ENCODE measurements at places on chromosomes 3 and 15.
A peak's percentile ranks its signal among the peaks of the same experiment; 100 is the strongest.

- peak; percentile 69 for DNase-seq
Measured at GRCh38 chr3:150721285-150722130, 17.8 kb upstream of the ERICH6 start.

GRCh38 chr3:149596134-149596770 is 61.6 kb downstream of the WWTR1 start:
- peak; percentile 60 for DNase-seq

- DNase-seq, result no peak
Measured at GRCh38 chr3:160381470-160381869, 17.6 kb downstream of the IFT80 start.

GRCh38 chr3:132117642-132118041 is 82.8 kb upstream of the CPNE4 start:
- DNase-seq, result no peak

- DNase-seq, result no peak
Measured at GRCh38 chr3:77599948-77600347, 560.0 kb downstream of the ROBO2 start.

- DNase-seq, result peak; percentile 2
Measured at GRCh38 chr3:189393598-189393997, 221.8 kb downstream of the TPRG1 start.

DNA sequence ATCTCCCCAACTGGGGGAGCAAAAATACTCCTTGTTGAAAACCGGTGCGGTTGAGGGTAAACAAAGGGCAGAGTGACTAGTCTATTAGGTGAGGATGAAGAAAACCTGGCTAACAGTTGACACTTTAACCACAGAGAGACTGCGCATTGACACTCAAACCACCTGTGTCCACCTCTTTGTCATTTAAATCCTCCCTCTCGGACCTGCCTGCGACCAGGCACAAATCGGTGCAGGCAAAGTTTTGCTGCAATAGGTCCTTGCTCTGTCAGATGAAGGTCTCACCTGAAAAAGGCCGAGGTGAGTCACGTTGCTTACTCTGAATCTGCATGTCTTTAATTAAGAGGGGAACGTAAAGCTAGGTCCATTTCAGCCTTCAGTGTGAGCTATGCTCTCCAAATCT is 494.1 kb upstream of the DPPA4 start:
- no peak for DNase-seq

DNA sequence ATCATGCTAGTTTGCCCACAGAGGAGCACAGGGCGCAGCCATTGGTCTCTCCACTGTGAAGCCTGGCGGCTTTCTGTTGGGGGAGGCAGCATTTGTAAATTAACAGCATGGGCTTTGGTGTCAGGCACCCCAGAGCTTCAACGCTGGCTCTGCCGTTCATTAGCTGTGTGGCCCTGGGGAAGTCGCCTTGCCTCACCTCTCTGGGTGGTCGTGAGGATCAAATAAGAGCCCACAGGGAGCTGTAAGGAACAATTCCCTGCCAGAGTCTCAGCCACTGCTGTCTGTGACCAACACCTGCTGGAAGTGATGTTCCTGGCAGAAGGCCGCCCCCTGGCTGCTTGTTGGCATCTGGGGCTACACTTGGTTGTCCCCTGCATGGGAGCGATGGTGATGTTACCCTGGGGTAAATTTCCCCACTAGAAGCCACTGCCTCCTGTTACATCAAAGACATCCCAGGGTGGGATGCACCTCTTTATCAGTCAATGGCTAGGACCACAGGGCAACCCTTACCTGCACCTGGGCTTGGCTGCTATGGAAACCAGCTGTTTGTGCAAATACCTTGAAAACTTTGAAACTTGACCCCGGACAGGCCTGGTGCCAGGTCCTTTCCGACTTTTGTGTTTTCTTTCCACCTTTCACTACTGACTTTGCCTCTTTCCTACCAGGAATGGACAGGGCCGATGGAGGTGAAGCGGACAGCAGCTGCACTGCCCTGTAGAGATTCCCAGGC is 36.9 kb downstream of the DNASE1L3 start:
- DNase-seq, result peak; percentile 30

DNA sequence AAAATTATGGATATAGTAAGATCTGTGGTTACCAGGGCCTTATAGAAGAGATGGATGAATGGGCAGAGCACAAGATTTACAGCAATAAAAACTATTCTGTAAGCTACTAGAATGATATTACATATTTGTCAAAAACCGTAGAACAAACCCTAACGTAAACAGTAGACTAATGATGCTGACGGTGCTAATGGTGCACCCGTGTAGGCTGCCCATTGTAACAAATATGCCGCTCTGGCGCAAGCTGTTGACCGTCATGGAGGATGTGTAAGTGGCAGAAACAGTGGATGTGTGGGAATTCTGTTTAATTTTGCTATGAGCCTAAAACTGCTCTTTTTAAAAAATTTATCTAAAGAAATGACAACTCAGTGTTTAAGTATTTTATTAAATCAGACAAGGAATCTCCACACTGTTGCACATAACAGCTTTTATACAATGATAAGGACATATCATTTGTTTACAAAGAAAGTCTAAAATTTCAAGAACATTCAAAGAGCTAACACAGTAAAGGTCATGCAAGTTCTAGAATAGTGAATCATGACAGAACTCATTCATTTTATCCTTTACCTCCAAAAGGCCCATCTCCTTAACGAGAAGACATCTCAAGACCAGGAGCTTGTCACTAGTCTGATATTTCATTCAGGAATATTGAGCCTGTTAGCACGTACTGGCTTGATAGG is 32.8 kb downstream of the TFRC start:
- no peak for DNase-seq

DNA sequence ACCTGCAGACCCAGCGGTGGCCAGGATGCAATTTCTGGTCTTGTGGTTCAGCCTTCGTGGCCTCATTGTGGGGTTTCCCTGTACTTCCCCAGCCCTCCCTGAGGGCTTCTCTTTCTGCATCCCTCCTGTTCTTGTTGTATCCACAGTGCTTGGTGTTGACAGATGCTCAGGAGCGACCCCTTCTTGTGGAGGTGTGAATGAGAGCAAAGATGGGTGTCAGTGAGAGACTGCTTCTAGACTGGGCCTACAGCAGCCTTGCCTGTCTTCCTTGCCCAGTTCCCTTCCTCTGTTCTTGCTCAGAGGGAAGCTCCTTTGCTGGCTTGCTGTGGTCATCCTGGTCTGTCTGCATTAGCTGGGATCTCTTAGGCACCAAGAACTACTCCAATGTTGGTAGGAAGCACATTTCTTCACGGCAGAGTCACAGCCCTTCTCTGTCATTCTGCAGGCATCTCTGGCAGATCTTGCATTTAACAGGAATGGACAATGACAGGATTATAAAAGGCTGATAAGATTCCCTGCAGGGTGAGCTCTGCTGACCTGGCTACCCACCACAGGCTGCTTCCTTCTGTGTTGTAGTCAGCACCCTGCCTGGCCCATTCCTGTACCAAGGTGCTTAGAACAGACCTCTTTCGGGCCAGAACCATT is 317.8 kb upstream of the C2CD4B start:
- DNase-seq, result peak; percentile 62

DNA sequence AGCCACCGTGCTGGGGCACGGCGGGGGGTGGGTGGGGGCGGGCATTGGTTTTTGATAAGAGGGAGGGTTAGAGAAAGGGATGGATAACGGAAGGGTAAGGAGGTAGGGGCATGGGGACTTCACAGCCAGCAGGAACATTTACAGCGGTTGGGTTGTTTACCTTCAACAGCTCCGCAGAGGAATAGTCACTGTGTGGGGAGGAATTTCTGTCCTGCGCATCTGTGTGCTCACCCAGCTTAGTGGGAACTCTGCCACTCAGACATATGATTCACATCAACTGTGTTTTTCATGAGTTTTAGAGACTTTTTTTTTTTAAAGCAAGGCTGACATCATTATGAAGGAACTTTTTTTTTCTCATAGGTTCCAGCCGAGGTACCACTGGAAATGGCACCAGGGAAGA is 19.6 kb downstream of the CHRD start:
- DNase-seq, result peak; percentile 92

GRCh38 chr3:94362393-94362792 is 299.5 kb downstream of the NSUN3 start:
- DNase-seq, result no peak

- DNase-seq, result peak; percentile 87
Measured at GRCh38 chr3:99172736-99173657, 271.5 kb upstream of the DCBLD2 start.

DNA sequence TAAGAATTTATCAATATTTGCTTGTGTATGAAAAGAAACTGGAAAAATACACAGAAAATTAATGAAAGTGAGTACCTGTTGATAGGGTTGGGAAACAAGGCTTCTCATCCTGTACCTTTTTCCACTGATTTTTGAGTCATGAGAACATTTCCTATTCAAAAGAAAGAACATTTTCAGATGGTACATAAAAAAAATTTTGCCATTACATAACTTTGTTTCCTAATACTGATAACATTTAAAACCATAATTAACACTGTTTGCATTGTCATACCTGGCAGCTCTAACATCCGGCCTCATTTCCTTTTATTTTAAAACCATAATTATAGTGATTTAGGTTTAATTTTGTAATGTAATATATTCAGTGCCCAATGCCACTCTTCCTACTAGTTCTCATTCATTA is 11.7 kb downstream of the NKTR start:
- DNase-seq, result no peak

DNA sequence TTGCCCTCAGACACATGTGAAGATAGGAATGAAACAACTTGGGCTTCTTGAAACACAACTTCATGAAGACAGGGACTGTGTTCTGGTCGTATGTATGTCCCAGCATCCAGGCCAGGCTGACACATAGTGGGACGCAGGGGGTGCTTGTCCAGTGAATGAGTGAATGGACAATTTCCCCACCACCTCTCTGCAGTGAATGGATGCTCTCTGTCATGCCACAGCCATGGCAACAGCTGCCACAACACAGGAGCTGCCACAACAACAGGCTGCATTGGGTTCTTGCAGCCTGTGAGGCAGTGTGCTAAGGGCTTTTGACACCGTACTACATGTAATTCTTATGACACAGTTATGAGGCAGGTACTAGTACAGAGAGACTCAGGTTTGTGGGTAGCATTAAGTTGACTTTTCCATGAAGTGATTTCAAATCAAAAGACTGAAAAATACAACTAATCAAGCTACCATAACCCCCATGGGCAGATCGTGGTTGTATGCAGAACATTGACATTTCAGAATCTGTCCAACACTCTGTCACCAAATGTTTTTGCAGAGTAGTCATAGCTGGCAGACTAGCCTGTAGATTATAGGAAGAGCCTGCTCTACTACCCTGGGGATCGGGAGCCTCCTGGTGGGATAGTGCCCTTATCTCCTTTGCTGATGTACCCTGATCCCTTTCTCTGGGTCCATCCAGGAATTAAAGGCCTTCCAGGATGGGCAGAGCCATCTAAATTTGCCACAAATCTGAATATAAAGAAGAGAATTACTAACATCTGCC is 40.8 kb downstream of the CLSTN2 start:
- DNase-seq, result no peak

DNA sequence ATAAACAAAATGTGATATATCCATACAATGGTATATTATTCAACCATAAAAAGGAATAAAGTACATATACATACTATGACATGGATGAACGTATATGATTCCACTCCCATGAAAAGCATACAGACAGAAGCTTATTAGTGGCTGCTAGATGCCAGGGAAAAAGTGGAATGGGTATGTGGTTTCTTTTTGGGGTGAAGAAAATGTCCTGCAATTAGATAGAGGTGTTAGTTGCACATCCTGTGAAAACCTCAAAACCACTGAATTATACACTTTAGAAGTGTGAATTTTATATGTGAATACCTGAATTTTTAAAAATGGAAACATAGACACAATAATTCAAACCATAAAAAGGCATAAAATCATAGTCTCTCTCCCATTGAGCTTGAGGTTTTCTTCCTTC is 11.2 kb downstream of the DENND6A start:
- no peak for DNase-seq

DNA sequence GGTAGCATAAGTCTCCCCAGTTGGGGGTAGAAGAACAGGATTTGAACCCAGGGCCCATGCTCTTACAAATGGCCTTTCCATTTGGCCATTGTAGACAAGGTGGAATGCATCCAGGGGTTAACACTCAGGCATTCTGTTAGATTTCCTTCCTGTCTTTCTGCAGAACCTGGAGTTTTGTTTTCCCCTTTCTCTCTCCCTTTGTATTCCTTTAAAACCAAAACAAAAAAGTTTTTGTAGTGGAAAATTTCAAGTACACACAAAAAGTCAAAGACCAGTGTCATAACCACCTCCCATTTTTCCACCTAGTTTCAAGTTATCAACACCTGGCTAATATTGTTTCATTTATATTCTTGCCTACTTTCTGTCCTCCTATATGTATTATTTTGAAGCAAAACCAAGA is 26.0 kb downstream of the FRMD4B start:
- no peak for DNase-seq

- no peak for DNase-seq
Measured at GRCh38 chr3:157529751-157530150, 26.5 kb upstream of the VEPH1 start.

- DNase-seq, result no peak
Measured at GRCh38 chr3:55875113-55875512, 388.0 kb upstream of the WNT5A start.
